ENCODE measurements at places on chromosomes 3 and 15. TPM values are rescaled to one million over a fixed set of nuclear protein-coding genes. Genes with fewer than 3 reads are reported as not detected.

GRCh38 chr3:102916532-102916931 lies 481.7 kb downstream of the ZPLD1 start:
- no peaks in the 10 kb centered on the region for H3K27me3 ChIP-seq
- H3K4me3 ChIP-seq = no peak overlapping the region
- DNase-seq = no peak
- H3K36me3 ChIP-seq = no peaks in the 10 kb centered on the region

GPR62 gene
- not detected for total RNA-seq

DNA sequence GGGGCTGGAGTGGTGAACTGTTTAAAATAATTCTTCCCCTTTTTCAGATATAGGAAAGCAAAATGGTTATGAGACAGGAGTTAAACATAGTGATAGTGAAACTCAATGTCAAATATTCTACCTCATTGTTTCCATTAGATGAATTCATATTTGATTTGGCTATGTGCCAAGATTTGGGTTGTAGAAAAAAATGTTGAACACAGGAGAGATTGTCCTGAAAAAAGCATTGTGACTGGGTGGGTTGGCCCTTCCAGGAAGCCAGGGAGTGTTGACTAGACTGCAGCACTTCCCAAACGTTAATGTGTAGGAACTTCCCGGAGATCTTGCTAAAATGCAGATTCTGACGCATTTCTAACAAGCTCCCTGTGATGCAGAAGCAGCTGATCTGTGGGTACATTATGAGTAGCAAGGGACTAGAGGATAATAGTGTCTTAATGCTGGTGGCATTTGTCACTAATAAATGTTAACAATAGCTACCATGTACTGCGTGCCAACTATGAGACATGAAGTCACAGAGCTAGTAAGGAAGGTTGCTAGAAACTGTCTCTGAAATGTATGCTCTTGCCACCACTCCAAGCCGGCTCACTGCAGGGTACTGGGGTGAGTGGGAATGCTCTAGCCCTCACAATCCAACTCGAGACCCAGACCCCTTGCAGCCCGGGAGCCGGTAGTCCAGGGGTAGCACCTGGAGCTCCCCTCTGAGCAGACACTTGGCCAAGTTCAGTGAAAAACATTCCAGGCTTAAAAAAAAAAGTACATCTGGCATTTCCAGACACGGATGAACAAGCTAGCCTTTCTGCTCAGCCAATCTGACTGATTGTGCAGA lies 120.6 kb downstream of the CD47 start:
- H3K4me1 ChIP-seq = peaks cover 6% of the 10 kb centered on the region
- DNase-seq = no peak
- no peak overlapping the region for H3K27ac ChIP-seq
- no peak overlapping the region for H3K4me3 ChIP-seq
- no peaks in the 10 kb centered on the region for H3K27me3 ChIP-seq

DNA sequence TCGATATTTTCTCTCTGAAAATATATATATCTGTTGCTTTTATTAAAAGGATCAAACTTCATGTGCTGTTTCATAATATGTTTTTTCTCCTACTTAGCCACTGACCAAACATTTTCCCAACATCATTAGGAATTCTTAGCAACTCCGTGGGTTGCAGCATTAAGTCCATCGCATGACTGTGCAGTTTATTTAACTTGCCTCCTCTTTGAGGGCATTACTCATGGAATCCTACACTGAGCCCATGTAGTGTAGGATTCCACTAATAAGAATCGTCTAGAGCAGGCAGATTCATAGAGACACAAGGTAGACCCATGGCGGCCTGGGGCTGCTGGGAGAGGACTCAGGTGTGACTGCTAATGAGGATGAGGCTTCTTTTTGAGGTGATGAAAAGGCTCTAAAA lies 49.3 kb downstream of the CMTM6 start:
- H3K4me3 ChIP-seq = no peak overlapping the region
- peaks cover 46% of the 10 kb centered on the region for H3K4me1 ChIP-seq
- no peak overlapping the region for H3K27ac ChIP-seq

- H3K27me3 ChIP-seq = no peaks in the 10 kb centered on the region
- DNase-seq = no peak
- H3K4me1 ChIP-seq = peaks cover 59% of the 10 kb centered on the region
- no peaks in the 10 kb centered on the region for H3K36me3 ChIP-seq
- H3K27ac ChIP-seq = peak overlapping the region; percentile 85
These were observed 2.8 kb downstream of the NUP210 start for GRCh38 chr3:13417166-13417947.

DNA sequence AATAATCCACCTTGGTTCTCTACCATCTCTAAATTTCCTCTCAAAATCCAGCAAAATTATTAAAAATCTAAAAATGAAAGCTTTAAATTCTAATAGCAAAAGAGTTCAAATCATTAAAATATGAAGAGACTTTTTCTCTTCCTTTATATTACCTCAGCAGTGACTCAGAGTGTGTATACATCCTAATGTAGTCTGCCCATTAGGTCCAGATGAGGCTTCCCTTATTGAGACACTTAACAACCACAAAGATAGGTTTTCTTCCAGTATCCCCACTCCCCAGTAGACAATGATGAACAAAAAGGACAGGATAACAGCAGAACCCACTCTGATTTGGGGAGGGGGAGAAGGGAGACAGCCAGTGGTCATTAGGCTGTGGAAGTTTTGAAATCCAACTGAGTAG lies 61.5 kb upstream of the DCBLD2 start:
- no peaks in the 10 kb centered on the region for H3K36me3 ChIP-seq
- H3K4me1 ChIP-seq = no peaks in the 10 kb centered on the region
- no peak overlapping the region for H3K4me3 ChIP-seq
- H3K27me3 ChIP-seq = no peaks in the 10 kb centered on the region
- no peak overlapping the region for H3K27ac ChIP-seq

DNA sequence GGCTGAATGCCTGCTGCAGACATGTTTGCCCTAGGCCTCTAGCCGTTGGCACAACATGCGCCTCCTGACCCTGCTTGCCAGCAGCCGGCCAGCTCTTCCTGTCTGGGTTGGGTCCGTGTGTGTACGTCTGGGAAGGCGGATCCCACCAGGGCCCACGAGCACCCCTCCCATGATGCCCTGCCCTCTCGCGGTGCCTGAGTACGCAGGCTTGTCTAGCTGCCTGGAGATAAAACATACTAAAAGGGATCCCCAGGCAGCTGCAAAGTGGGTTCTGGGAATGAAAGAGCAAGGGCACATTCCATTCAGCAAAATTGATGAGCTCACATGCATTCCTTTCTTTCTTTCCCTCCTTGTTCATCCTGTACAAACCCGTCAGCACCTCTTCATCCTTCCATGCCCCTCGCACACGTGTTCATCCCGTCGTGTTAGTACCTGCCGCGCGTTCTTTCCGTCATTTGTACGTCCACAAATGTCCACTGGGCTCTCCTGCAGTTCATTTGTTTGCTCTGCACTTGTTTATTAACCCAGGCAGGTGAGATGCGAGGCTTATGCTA lies 74.3 kb downstream of the FBLN2 start:
- H3K4me1 ChIP-seq = peaks cover 10% of the 10 kb centered on the region
- DNase-seq = no peak
- H3K36me3 ChIP-seq = no peaks in the 10 kb centered on the region
- H3K27me3 ChIP-seq = no peaks in the 10 kb centered on the region
- no peak overlapping the region for H3K27ac ChIP-seq

GRCh38 chr15:62444104-62445022 lies 279.3 kb upstream of the C2CD4B start:
- no peak overlapping the region for H3K4me3 ChIP-seq
- no peak for DNase-seq
- H3K36me3 ChIP-seq = no peaks in the 10 kb centered on the region
- peaks cover 6% of the 10 kb centered on the region for H3K27me3 ChIP-seq
- H3K4me1 ChIP-seq = no peaks in the 10 kb centered on the region

DNA sequence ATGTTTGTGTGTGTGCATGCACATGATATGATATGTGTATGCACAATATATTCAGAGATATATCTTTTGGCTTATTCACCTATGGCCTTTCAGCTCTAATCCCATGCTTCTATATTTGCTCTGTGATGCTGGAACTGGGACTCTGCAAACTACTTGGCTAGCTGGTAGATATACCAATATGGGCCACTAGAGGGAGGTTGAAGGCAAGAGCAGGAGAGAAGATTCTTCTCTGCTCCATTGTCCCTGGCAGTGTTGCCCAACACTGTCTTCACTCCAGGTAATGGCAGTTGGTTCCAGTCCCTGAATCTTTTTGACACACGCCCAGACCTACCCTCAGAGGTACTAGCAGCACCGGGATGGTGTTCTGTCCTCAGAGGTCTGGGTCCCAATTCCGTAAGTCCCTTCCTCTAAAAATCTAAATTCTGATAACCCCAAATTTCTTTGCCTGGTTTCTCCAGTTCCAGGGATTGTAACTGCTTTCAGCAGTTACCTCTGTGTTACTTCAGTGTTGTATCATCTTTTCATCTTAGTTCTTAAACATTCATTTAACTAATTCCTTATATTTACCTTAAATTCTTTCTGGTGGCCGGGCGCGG lies 44.7 kb downstream of the GTPBP8 start:
- no peaks in the 10 kb centered on the region for H3K36me3 ChIP-seq
- no peak overlapping the region for H3K4me3 ChIP-seq
- H3K4me1 ChIP-seq = no peaks in the 10 kb centered on the region
- no peak overlapping the region for H3K27ac ChIP-seq

SLC12A1 gene
- total RNA-seq = not detected

- no peaks in the 10 kb centered on the region for H3K4me1 ChIP-seq
- H3K36me3 ChIP-seq = no peaks in the 10 kb centered on the region
- no peak overlapping the region for H3K27ac ChIP-seq
- no peak overlapping the region for H3K4me3 ChIP-seq
- H3K27me3 ChIP-seq = peaks cover 2% of the 10 kb centered on the region
These were observed 943.2 kb downstream of the MCTP2 start for GRCh38 chr15:95174301-95175259.

DNA sequence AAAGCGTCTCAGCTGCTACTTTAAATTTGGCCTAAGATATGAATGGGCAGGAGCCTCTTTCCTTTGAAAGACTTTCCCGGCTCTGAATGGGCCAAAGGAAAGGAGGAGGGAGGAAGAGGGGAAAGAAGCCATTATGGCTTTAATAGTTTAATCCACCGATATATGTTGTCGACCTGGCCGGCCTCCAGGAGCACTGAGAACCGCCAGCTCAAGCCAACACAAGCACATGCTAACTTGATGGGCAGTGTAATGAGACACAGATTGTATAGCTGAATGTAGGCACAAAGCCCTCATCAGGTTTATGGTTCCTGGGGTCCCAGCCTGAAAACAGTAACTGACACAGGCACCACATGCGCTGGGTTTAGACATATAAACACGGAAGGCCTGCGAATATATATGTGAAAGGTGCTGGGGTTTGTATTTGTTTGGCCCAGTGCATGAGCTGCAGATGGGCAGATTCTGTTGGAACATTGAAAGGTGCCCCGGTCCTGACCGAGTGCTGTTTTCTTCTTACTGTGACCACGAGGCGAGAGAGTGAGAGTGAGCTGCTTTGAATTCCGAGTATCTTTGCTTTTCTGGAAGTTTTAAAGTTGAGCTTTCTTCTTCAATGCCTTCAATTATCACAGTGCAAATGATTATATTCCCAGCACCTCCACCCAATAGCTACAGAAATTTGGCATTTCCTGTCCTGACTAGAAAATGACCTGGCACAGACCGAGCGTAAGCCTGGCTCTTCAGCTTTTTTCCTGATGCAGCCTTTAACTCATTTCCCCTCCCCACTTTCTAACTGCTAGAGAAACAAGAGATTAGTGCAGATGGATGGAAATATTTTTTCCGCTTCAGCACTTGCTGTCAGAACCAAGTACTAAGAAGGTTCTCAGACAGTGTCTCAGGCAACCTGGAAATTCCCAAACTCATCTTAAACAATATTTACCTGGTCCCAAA lies 267.3 kb downstream of the RORA start:
- H3K36me3 ChIP-seq = no peaks in the 10 kb centered on the region
- H3K27me3 ChIP-seq = peaks cover 2% of the 10 kb centered on the region
- no peak overlapping the region for H3K4me3 ChIP-seq
- no peaks in the 10 kb centered on the region for H3K4me1 ChIP-seq

DNA sequence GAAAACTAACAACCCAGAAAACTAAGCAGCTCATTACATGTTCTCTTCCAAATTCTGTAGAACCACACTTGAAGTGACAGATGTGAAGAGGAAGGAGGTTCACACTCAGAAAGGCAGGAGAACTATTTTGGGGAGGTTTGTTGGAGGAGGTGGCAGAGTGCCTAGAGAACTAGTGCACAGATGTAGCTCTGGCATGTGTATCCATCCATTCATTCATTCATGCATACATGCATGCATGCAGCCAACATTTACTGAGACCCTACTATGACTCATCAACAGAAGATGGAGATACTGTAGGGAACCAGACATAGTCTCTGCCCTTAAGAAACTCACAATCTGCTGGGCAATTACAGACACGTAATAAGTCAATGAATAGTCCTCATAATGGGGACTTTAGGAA lies 116.7 kb downstream of the ERC2 start:
- H3K27me3 ChIP-seq = peaks cover 3% of the 10 kb centered on the region
- no peak overlapping the region for H3K27ac ChIP-seq
- no peak for DNase-seq
- no peaks in the 10 kb centered on the region for H3K36me3 ChIP-seq
- no peaks in the 10 kb centered on the region for H3K4me1 ChIP-seq

All from T-cell (primary cell).